ENCODE measurements at places on chromosomes 1 and 21.

GRCh38 chr1:160580221-160580812 is 1.0 kb upstream of the CD84 start:
- H3K4me3 ChIP-seq: peak overlapping the region; percentile 67
- H3K4me1 ChIP-seq: peaks cover 69% of the 10 kb centered on the region
- no peak for DNase-seq
- peaks cover 13% of the 10 kb centered on the region for H3K36me3 ChIP-seq

- H3K36me3 ChIP-seq: no peaks in the 10 kb centered on the region
- no peak overlapping the region for H3K27ac ChIP-seq
- no peak overlapping the region for H3K4me3 ChIP-seq
- DNase-seq: no peak
- peaks cover 5% of the 10 kb centered on the region for H3K27me3 ChIP-seq
Observed at GRCh38 chr21:21921410-21922232, 923.4 kb downstream of the NCAM2 start.

DNA sequence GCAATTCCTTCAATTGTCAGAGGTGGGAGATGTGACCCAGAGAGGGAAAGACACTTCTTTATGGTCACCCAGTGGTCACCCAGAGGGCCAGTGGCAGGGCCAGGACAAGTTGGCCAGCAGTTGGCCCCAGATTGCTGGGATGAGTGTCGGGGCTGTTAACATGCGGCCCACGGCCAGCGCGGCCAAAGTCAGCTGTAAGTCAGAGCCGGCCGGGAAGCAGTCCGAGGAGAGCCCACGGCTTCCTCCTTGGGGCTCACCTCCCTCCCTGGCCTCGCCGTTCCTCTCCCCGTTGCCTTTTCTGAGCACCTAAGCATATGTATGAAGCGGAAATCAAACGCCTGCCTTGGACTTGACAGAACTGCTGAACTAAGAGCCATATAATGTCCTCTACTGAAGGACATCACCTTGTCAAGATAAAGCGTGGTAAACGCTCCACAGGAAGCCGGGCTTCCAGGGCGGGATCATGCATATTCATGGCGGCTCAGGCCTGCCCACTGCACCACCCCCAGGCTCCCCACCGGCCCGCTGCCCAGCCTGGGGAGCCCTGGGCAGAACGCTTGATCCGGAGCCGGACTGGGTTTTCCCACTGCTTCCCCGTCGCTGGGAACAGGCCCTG is 245.4 kb upstream of the POU3F1 start:
- no peaks in the 10 kb centered on the region for H3K36me3 ChIP-seq
- H3K27ac ChIP-seq: no peak overlapping the region
- no peak for DNase-seq
- H3K4me1 ChIP-seq: peaks cover 5% of the 10 kb centered on the region
- peaks cover 60% of the 10 kb centered on the region for H3K27me3 ChIP-seq

DNA sequence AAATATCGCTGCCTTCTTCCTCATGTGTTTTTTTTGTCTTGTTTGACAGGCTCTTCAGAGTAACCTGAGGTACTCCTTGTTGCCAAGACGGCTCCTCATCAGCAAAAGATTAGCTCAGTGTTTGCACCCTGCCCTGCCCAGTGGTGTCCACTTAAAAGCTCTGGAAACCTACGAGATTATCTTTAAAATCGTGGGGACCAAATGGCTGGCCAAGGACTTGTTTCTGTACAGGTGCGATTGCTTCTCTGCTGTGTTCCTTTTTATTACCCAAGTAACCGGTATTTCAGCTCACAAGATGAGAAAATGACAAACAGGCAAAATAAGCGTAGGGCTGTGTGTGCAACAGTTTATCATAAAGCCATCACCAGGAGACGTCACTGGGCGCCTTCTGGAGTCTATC is 42.4 kb downstream of the DOP1B start:
- no peaks in the 10 kb centered on the region for H3K27me3 ChIP-seq
- DNase-seq: no peak
- no peak overlapping the region for H3K4me3 ChIP-seq
- peaks cover 14% of the 10 kb centered on the region for H3K4me1 ChIP-seq
- H3K36me3 ChIP-seq: peaks cover 2% of the 10 kb centered on the region

DNA sequence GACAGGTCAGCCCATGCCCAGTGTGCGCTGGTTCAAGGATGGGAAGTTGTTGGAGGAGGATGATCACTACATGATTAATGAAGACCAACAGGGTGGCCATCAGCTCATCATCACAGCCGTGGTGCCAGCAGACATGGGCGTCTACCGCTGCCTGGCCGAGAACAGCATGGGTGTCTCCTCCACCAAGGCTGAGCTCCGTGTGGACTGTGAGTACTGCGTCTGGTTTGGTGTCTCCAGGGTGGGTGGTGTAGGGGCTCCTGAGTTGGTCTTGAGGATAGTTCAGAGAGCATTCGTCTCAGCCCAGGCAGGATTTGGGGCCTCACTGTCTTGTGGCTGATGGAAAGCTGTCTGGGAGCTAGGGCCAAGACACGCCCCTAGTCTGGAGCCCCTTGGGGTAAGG is 83.2 kb downstream of the TRIM11 start:
- no peak overlapping the region for H3K4me3 ChIP-seq
- no peak for DNase-seq
- no peaks in the 10 kb centered on the region for H3K4me1 ChIP-seq
- no peaks in the 10 kb centered on the region for H3K27me3 ChIP-seq

GRCh38 chr1:99979091-99979490 is 9.3 kb downstream of the SLC35A3 start:
- H3K36me3 ChIP-seq: peaks cover under 1% of the 10 kb centered on the region
- H3K4me3 ChIP-seq: no peak overlapping the region
- no peaks in the 10 kb centered on the region for H3K4me1 ChIP-seq
- H3K27ac ChIP-seq: no peak overlapping the region
- no peak for DNase-seq
- H3K27me3 ChIP-seq: no peaks in the 10 kb centered on the region

DNA sequence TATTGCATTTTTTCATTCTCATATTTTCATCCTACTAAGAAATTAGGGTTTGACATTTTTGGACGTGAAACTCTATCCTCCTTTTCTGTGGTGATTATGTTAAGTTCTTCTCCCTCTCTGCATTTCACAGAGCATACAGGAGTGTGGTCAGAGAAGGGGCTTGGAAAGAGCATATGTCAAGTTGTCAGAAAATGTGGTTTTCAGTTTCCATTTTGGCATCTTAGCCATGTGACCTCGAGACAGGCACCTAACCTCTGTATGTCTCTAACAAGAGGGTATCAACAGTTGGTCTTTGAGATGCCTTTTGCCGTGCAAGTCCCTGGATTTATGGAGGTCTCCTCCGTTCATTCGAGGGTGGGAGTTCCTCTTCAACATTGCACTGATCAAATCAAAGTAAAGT is 140.7 kb downstream of the CYYR1 start:
- no peak for DNase-seq
- H3K27ac ChIP-seq: no peak overlapping the region
- H3K27me3 ChIP-seq: peaks cover 1% of the 10 kb centered on the region

DNA sequence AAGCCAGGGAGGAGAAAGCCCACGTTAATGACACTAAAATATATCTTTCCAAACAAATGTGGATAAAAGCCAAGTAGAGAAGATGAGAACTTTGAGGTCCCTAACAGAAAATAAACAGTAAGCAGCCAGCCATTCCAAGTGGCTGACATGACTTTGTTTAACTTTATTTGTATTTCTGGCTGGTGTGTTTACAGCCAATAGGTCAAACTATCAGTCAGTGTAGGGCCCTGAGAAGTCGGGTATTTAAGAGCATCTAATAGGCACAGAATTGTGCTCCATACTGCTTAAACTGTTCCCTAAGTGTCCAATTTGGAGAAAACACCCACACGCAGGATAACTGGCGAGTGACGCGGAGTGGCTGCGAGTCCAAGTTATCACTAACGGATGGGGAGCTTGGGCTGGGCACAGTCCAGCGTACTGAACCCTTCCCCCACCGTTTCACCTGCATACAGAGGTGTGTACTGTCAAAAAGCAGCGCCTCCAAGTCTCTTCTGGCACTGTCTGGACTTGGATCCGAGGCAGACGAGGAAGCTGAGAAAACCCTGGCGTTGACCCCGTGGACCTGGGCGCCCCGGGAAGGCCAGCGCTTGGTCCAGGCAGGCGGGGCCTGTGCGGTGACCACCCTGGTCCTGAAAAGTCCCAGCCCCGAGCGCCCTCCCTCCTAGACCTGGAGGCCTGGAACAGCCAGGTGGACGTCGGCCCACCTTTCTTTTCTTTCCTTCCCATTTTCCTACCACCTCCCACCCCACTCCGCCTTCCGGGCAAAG is 662 bp upstream of the LGALS8 start:
- H3K36me3 ChIP-seq: peaks cover 13% of the 10 kb centered on the region
- H3K4me1 ChIP-seq: peaks cover 21% of the 10 kb centered on the region
- H3K27me3 ChIP-seq: no peaks in the 10 kb centered on the region
- peak overlapping the region; percentile 99 for H3K27ac ChIP-seq

DNA sequence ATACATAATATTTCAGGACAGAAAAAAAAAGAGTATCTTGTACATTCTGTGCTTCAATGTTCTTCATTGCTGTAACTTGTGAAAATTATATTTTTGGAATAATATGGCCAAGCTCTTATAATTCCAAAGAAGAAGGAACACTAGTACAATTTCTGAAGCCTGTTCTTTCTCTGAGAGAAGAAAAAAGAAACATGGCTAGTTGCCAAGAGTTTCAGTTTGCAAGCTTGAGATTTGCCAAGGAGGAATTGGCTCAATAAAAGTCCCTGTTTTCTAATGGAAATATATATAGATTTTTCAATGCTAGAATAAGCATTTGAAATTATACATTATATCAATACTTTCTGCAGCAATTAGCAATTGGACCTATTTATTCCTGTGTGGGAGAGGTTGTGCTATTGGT is 285.2 kb upstream of the NEGR1 start:
- H3K27me3 ChIP-seq: no peaks in the 10 kb centered on the region
- no peak for DNase-seq
- H3K27ac ChIP-seq: no peak overlapping the region
- H3K36me3 ChIP-seq: no peaks in the 10 kb centered on the region

DNA sequence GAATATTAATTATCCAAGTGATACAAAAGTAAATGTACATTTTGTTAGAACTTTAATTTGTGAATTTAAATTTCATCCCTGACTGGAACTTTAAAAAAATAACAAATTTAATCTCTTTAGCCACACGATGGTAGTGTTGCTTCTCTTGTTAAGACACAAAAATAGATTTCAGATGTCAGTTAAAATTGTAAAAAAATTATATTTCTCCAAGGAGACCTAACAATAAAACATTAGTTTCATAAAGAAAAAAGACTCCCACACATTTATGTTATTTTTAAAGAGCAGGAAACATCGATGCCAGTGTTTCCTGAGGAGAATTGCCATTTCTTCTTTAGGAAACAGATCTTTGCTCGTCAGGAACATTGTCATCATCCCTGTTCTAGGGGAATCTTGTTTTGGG is 74.0 kb upstream of the DEPDC1 start:
- H3K27ac ChIP-seq: no peak overlapping the region
- DNase-seq: no peak

DNA sequence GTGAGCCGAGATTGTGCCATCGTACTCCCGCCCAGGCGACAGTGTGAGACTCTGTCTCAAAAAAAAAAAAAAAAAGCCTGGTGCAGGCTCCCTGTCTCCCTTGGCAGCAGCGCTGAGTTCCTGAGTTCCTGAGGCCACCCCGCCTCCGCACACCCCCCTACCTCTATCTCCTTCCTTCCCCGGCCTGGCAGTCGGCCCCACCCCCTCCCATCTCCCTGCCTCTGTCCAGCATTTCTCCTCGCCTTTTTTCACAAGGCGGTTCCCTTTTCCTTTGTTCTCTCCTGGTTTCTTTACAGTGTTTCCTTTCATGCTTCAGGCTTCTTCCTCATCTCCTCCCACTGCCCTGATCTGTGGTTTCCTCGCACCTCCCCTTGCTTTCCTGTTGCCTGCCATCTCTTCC is 2.7 kb downstream of the RORC start:
- peaks cover 92% of the 10 kb centered on the region for H3K4me1 ChIP-seq
- H3K4me3 ChIP-seq: peak overlapping the region; percentile 82
- no peak for DNase-seq
- no peaks in the 10 kb centered on the region for H3K36me3 ChIP-seq
- H3K27me3 ChIP-seq: no peaks in the 10 kb centered on the region

GRCh38 chr1:232620356-232620969 is 9.5 kb downstream of the SIPA1L2 start:
- no peak for DNase-seq
- no peaks in the 10 kb centered on the region for H3K36me3 ChIP-seq
- no peak overlapping the region for H3K27ac ChIP-seq
- H3K27me3 ChIP-seq: no peaks in the 10 kb centered on the region
- peaks cover 12% of the 10 kb centered on the region for H3K4me1 ChIP-seq
- H3K4me3 ChIP-seq: no peak overlapping the region

DNA sequence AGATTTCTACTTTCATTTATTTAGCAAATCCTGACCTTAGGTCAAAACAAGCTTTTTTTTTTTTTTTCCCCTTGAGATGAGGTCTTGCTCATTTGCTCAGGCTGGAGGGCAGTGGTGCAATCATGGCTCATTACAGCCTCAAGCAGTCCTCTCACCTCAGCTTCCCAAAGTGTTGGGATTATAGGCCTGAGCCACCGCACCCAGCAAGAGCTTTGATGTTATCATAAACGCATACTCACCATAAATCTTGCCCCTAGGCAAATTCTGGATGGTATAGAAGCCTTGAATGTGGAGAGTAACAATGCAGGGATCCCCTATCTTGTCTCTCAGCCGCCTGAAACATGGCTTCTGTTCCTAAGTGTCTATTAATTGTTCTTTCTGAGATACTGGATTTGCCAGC is 24.8 kb upstream of the CLDN8 start:
- no peak overlapping the region for H3K4me3 ChIP-seq
- H3K27ac ChIP-seq: no peak overlapping the region
- no peak for DNase-seq
- H3K4me1 ChIP-seq: no peaks in the 10 kb centered on the region

- no peaks in the 10 kb centered on the region for H3K36me3 ChIP-seq
- H3K4me1 ChIP-seq: peaks cover 35% of the 10 kb centered on the region
- no peak for DNase-seq
- H3K27ac ChIP-seq: no peak overlapping the region
Observed at GRCh38 chr1:116940814-116941599, 31.3 kb downstream of the PTGFRN start.

GRCh38 chr1:5453347-5453746 is 538.9 kb downstream of the NPHP4 start:
- no peak overlapping the region for H3K4me3 ChIP-seq
- no peak for DNase-seq
- H3K27ac ChIP-seq: no peak overlapping the region
- no peaks in the 10 kb centered on the region for H3K27me3 ChIP-seq
- H3K36me3 ChIP-seq: no peaks in the 10 kb centered on the region
- H3K4me1 ChIP-seq: no peaks in the 10 kb centered on the region

- peak within 1 kb of the TSS; percentile 90 for H3K4me3 ChIP-seq
- H3K27ac ChIP-seq: peak within 1 kb of the TSS; percentile 88
- peak; percentile 100 for DNase-seq
Observed at GRCh38 chr1:207321079-207321789, at the start of gene CD55. CD55 (plus strand) TSS chr1:207321678; CDS start chr1:207321766, 88 bp downstream.

GRCh38 chr1:240455228-240455821 is 156.6 kb downstream of the GREM2 start:
- H3K27me3 ChIP-seq: no peaks in the 10 kb centered on the region
- no peaks in the 10 kb centered on the region for H3K4me1 ChIP-seq
- no peak overlapping the region for H3K27ac ChIP-seq
- no peak for DNase-seq
- no peaks in the 10 kb centered on the region for H3K36me3 ChIP-seq
